Esophagus squamous epithelium (tissue), 5 donors: ENCODE measurements at places on chromosomes 5 and 9. TPM values are rescaled to one million over a fixed set of nuclear protein-coding genes. Genes with fewer than 3 reads are reported as not detected.

Gene PCDHA9
- not detected for total RNA-seq

Gene OR1J2
- not detected for total RNA-seq

Gene SPEF2
- total RNA-seq = 6.1 TPM

Gene ORM2
- not detected for total RNA-seq

Gene PCDHB16
- total RNA-seq = 0.91 TPM

Gene BARX1
- total RNA-seq = not detected

Gene PCDHA12
- not detected for total RNA-seq

Gene TRPM3
- under 0.01 TPM for total RNA-seq

Gene MAN1B1
- 25.6 TPM for total RNA-seq

DNA sequence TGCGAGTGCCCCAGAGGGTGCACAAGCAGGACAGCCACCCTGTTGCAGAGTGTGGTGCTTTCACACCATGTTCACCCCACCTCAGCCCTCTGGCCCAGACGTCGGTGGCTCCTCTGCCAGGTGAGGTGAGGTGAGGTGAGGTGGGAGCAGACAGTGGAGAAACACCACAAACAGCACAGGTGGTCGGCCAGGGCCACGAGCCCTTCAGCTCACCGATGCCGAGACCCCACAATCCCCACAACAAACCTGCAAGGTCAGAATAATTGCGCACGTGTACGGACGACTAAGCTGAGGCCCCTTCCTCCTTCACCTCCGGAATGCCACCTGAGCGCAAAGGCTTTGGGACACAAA, 10.5 kb downstream of the BRD3 start:
- no peak overlapping the region for H3K27ac ChIP-seq
- H3K4me3 ChIP-seq = no peak overlapping the region
- no peaks in the 10 kb centered on the region for H3K27me3 ChIP-seq
- H3K36me3 ChIP-seq = peaks cover 8% of the 10 kb centered on the region
- peaks cover 49% of the 10 kb centered on the region for H3K4me1 ChIP-seq

- H3K36me3 ChIP-seq = no peaks in the 10 kb centered on the region
- no peak for DNase-seq
- no peak overlapping the region for H3K27ac ChIP-seq
These were observed 163.3 kb upstream of the ZNF608 start for GRCh38 chr5:124909734-124910133.

DNA sequence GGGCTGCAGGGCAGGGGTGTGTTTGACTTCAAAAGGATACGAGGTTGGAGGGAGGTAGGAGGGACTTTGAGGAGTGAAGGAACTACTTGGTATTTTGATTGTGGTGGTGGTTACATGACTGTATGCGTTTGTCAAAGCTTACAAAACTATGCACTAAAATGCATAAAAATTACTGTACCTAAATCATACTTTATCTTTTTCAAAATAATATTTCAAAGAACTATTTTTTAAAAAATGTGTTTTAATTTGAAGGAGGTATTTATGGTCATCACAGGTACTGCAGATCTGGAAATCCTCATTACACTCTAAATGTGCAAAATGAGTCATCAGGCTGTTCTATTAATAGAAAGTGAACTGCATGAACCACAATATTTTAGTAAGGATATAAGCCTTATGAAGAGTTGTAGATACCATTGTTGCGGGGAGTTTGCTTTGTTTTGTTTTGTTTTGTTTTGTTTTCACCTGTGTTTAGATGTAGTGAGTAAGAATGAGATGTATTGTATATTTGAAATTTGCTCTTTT, 116.9 kb downstream of the ARRDC3 start:
- H3K4me3 ChIP-seq = no peak overlapping the region
- no peak for DNase-seq
- no peak overlapping the region for H3K27ac ChIP-seq
- H3K27me3 ChIP-seq = no peaks in the 10 kb centered on the region

DNA sequence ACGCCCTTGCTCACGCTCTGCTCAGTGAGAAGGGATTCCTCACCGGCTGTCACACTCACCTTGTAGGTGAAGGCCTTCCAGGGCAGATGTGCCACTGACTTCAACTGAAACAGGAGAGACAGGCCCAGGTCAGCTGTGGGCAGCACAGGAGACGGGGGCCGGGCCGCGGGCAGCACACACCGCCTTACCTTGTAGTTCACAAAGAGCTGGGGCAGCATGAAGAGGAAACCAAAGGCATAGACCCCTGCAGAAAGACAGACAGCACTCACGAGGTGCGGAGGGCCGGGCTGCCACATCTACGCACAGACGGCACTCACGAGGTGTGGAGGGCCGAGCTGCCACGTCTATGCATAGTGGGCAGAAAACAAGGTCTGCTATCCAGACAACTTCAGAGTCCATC, 23.3 kb downstream of the CLPTM1L start:
- H3K4me3 ChIP-seq = no peak overlapping the region
- H3K27ac ChIP-seq = no peak overlapping the region
- no peaks in the 10 kb centered on the region for H3K27me3 ChIP-seq
- H3K36me3 ChIP-seq = peaks cover 49% of the 10 kb centered on the region
- no peak for DNase-seq

GRCh38 chr5:113524927-113525326, 11.4 kb downstream of the YTHDC2 start:
- no peak overlapping the region for H3K27ac ChIP-seq
- H3K36me3 ChIP-seq = peaks cover 20% of the 10 kb centered on the region
- no peak for DNase-seq

DNA sequence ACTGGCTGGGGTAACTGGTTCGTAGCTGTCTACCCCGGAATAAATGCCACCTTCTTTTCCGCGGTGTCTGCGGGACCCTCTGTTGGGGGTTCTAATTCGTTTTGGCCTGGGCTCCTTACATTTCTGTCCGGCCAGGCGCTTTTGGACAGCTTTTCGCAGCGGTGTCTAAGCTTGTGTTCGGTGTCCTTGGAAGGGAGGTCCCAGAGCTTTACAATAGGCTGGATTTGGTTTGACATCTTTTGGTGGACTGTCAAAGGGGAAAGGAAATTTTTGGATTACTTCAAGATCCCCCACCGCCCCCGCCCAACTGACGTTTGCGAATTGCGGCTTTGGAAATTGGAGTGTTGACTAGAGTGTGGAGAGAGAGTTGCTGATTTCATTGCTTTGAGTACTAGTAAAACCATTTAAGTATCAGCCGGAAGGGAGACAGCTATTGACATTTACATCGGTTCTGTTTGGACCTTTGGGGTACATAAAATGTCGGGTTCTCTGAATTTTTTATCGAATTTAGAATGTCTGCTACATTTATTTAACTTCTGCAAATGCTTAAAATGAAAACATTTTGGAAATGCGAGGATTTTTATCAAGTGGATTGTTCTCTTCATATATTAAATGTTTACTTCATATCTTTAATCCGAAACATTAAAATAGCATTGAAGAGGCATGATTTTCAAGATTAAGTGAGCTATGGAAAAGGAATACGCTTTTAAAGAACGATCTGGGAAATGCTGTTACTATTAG, 4.7 kb upstream of the PURA start:
- no peaks in the 10 kb centered on the region for H3K36me3 ChIP-seq
- DNase-seq = no peak
- H3K27me3 ChIP-seq = no peaks in the 10 kb centered on the region
- H3K4me1 ChIP-seq = peaks cover 39% of the 10 kb centered on the region
- H3K4me3 ChIP-seq = peak overlapping the region; percentile 63
- no peak overlapping the region for H3K27ac ChIP-seq

- no peaks in the 10 kb centered on the region for H3K36me3 ChIP-seq
- DNase-seq = no peak
These were observed 95.4 kb downstream of the JAKMIP2 start for GRCh38 chr5:147687118-147687517.

DNA sequence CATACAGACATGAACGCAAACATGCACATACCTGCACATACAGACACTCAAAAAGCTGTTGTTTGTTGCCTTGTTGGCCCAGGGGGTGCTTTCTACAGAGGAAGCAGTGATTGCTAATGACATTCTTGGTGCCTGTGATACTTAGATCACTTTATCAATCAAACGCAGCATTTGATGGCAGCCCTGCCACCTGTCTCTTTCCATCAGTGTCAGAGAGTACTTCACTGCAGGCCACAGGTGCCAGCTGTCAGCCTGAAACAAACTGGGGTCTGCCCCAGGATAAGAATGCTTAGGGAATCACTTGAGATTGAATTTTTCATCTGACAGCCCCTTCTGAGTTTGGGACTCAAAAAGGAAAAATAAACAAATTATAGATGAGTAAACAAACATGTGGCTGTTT, 388.9 kb upstream of the SGCD start:
- no peak overlapping the region for H3K27ac ChIP-seq
- H3K4me3 ChIP-seq = no peak overlapping the region
- no peak for DNase-seq
- no peaks in the 10 kb centered on the region for H3K4me1 ChIP-seq
- no peaks in the 10 kb centered on the region for H3K27me3 ChIP-seq

DNA sequence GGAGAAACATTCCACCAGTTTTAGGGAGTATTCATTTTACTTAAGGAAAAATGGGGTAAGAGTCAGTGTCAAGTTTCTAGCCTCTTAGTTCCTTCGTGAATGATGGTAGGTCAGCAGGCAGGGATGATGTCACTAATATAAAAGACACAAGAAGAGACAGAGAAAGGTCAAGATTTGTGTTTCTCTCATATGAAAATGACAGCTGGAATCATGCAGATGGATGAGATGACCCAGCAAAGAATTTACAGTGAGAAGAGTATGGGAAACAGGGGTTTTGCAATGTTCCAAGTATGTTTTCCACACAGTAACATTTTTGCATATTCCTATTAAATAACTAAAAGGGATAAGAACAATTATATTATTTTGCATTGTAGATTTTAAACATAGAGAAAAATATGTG, 749.6 kb upstream of the DMAC1 start:
- no peaks in the 10 kb centered on the region for H3K4me1 ChIP-seq
- no peaks in the 10 kb centered on the region for H3K36me3 ChIP-seq
- no peak overlapping the region for H3K4me3 ChIP-seq
- DNase-seq = no peak
- no peak overlapping the region for H3K27ac ChIP-seq

GRCh38 chr5:67043796-67044511, 152.6 kb downstream of the CD180 start:
- H3K27me3 ChIP-seq = no peaks in the 10 kb centered on the region
- H3K36me3 ChIP-seq = no peaks in the 10 kb centered on the region
- H3K27ac ChIP-seq = no peak overlapping the region
- H3K4me3 ChIP-seq = no peak overlapping the region

GRCh38 chr5:163330723-163331668, 106.4 kb upstream of the CCNG1 start:
- no peaks in the 10 kb centered on the region for H3K4me1 ChIP-seq
- H3K27me3 ChIP-seq = no peaks in the 10 kb centered on the region
- H3K4me3 ChIP-seq = no peak overlapping the region
- no peak for DNase-seq
- no peak overlapping the region for H3K27ac ChIP-seq

- DNase-seq = no peak
- H3K36me3 ChIP-seq = peaks cover 46% of the 10 kb centered on the region
- H3K27ac ChIP-seq = no peak overlapping the region
- H3K4me3 ChIP-seq = no peak overlapping the region
These were observed 21.6 kb downstream of the CEMIP2 start for GRCh38 chr9:71746758-71747125.
